ENCODE measurements at places on chromosomes 7 and 10. TPM values are rescaled to one million over a fixed set of nuclear protein-coding genes. Genes with fewer than 3 reads are reported as not detected.
A peak's percentile ranks its signal among the peaks of the same experiment; 100 is the strongest.

- no peaks in the 10 kb centered on the region for H3K4me1 ChIP-seq
- H3K4me3 ChIP-seq: no peak overlapping the region
- no peaks in the 10 kb centered on the region for H3K36me3 ChIP-seq
- H3K27me3 ChIP-seq: no peaks in the 10 kb centered on the region
These were observed 8.9 kb downstream of the FBXL13 start for GRCh38 chr7:103065667-103066066.

The HTR5A gene
- total RNA-seq: not detected

The ITGB8 gene
- total RNA-seq: 27.2 TPM

DNA sequence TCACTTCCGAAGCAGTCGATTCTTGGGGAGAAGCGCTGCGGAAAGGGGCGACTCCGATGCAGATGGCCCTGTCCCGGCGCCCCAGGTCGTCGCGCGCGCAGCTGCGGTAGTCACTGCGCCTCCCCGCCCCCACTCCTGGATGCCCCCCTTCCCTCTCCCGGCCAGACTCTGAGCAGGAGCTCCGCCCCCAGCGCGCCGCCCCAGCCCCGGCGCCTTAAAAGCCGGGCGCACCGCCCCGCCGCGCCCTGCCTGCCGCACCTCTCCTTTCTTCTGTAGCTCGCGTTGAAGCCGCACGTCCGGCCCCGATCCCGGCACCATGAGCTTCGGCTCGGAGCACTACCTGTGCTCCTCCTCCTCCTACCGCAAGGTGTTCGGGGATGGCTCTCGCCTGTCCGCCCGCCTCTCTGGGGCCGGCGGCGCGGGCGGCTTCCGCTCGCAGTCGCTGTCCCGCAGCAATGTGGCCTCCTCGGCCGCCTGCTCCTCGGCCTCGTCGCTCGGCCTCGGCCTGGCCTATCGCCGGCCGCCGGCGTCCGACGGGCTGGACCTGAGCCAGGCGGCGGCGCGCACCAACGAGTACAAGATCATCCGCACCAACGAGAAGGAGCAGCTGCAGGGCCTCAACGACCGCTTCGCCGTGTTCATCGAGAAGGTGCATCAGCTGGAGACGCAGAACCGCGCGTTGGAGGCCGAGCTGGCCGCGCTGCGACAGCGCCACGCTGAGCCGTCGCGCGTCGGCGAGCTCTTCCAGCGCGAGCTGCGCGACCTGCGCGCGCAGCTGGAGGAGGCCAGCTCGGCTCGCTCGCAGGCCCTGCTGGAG is at the start of gene INA:
Gene INA, plus strand, starts transcription at position 243 of the 817 bp plus-strand sequence. Its CDS starts 74 bp downstream, at position 317.
- peaks cover 39% of the 10 kb centered on the region for H3K27me3 ChIP-seq
- no peak within 1 kb of the TSS for H3K27ac ChIP-seq
- no peak within 1 kb of the TSS for H3K4me3 ChIP-seq
- peak; percentile 29 for DNase-seq

DNA sequence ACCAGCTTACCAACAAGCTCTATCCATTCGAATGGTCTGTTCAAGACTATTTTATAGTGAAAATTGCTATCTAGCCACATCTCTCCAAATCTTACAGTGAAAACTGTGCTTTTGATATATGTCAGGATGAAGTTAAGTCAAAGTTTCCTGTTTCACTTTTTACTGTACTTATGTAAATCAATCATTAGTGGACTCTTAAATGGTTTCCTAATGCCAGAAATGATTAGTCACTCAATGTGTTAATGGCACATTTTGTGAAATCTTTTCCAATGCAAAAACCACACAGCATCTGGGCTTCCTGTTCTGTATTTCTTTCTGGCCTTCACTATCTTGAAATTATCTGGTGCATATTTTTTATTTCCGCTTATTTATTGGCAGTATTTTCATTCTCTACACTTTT is 87.3 kb upstream of the STEAP1B start:
- DNase-seq: no peak
- peaks cover 23% of the 10 kb centered on the region for H3K4me1 ChIP-seq
- no peak overlapping the region for H3K27ac ChIP-seq

The TMEM26 gene
- 1.2 TPM for total RNA-seq

The YKT6 gene
- 74.0 TPM for total RNA-seq

Measured in lung (tissue), 17 donors.